ENCODE measurements at places on chromosomes 5 and 9. TPM values are rescaled to one million over a fixed set of nuclear protein-coding genes. Genes with fewer than 3 reads are reported as not detected.

DNA sequence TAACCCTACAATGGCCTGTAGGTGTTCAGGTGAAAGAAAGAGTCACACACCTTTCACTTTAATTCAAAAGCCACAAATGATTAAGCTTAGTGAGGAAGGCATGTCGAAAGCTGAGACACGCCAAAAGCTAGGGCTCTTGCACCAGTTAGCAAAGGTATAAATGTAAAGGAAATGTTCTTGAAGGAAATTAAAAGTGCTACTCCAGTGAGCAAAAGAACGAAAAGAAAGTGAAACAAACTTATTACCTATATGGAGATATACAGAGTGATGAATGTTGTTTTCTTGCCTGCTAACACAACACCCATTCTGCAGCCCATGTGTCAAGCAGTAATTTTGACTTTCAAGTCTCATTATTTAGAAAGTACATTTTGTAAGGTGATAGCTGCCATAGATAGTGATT is 254.2 kb upstream of the SLC24A2 start:
- H3K4me3 ChIP-seq = no peak overlapping the region
- no peaks in the 10 kb centered on the region for H3K36me3 ChIP-seq
- H3K4me1 ChIP-seq = no peaks in the 10 kb centered on the region

ENTPD2 gene
- total RNA-seq = 0.55 TPM

CAVIN4 gene
- total RNA-seq = 6.0 TPM

DNA sequence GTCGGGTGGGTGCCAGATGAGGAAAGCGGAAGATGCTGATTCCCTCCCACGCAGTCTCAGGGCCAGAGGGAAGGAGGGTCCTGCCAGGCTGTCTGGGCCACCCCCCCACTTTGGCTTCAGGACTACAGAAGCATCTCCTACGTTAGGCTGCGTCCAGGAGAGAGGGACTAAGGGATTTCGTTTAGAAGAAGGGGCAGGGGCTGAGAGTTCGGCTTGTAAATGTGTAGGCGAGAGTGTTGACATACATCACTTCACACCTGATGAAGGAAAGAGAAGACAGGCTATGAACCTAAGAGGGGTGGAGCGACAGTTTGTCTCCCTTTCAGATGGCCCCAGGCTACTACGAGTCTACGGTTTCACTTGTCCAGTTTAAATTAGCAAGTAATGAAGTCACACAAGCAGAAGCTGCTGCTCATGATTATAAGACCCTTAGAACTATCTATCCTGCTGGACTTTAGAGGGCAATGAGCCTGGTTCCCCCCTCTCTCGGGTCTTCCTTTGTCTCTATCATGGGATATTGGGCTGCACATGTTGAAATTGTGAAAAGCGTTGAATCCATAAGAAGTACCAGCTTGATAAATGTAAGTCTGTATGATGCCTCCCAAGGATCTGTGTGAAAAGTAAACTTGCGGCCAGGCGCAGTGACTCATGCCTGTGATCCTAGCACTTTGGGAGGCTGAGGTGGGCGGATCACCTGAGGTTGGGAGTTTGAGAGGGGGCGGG is 193.0 kb downstream of the AOPEP start:
- peak overlapping the region; percentile 28 for H3K27ac ChIP-seq
- H3K36me3 ChIP-seq = no peaks in the 10 kb centered on the region
- H3K4me1 ChIP-seq = peaks cover 51% of the 10 kb centered on the region
- H3K27me3 ChIP-seq = no peaks in the 10 kb centered on the region
- no peak overlapping the region for H3K4me3 ChIP-seq

DNA sequence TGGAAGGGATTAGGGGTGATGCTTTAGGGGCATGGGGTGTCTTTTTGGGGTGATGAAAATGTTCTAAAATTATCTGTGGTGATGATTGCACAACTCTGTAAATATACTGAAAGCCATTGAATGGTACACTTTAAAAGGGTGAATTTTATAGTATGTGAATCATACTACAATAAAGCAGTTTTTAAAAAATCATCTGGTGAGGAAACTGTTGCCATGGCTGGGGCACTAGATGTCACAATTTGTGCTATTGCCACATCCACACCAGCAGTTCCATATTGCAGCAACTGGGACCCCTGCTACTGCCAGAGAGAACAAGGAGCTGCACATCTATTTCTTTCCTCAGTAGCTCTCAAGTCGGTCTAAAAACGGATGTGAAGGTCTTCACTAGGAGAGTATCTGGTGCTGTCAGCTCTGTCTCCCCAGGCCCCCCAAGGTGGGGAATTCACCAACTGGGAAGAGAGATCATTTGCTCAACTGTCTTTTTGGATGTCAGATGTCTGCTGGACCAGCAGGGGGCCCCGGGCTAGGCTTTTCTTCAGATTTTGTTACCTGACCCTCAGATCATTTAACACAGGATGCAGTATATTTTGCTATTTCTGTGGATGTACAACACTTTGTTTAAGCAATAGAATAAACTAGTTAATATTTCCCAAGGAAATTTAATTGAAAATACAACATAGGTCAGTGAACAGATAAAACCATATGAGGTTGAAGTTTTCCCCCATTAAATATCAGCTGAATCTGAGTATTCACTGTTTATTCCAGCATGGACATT is 13.2 kb downstream of the CMYA5 start:
- no peak overlapping the region for H3K4me3 ChIP-seq
- H3K4me1 ChIP-seq = no peaks in the 10 kb centered on the region
- H3K36me3 ChIP-seq = no peaks in the 10 kb centered on the region
- no peaks in the 10 kb centered on the region for H3K27me3 ChIP-seq
- no peak for DNase-seq

GRCh38 chr5:65840071-65840470 is 86.3 kb upstream of the ERBIN start:
- no peak for DNase-seq
- H3K36me3 ChIP-seq = no peaks in the 10 kb centered on the region
- H3K4me1 ChIP-seq = peaks cover 6% of the 10 kb centered on the region
- no peak overlapping the region for H3K4me3 ChIP-seq
- H3K27ac ChIP-seq = no peak overlapping the region

- no peak for DNase-seq
- H3K27me3 ChIP-seq = no peaks in the 10 kb centered on the region
- H3K4me1 ChIP-seq = no peaks in the 10 kb centered on the region
- no peak overlapping the region for H3K4me3 ChIP-seq
- H3K36me3 ChIP-seq = peaks cover 51% of the 10 kb centered on the region
These were observed 15.3 kb downstream of the ZNF510 start for GRCh38 chr9:96762568-96762967.

MEGF10 gene
- 19.5 TPM for total RNA-seq

DNA sequence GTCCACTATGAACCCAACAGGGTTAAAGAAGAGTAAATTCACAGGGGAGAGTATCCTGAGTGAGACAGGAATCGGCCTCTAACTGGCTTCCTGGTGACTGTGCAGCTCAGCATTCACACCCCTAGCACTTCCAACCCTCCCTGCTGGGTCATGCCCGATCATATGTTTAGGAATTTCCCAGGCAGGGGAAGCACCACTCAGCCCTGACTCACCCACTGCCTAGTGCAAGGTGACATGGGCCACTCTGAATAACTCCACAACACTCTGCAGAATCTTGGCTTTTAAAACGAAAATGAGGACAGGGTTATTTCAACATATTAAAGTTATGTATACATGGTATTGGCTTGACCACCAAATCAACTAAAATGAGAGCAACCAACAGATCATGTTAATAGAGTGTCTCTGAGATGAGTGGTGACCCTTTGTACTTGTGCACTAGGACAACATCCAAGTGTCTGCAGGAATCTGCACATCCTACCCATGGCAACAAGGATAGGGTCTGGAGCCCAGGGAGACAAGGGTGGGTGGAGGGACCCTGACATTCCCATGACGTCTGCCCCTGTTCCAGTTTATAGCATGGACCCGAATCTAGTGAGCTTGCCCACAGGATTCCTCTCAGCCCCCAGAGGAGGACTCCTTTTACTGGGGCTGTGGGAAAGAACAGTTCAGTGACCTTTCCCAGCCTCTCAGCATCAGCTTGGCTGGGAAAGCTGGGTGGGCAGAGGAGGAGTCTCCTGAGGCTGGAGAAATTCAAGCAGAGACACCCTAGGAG is 485.8 kb downstream of the SEMA5A start:
- peaks cover 32% of the 10 kb centered on the region for H3K4me1 ChIP-seq
- no peak overlapping the region for H3K4me3 ChIP-seq
- DNase-seq = peak; percentile 95

GRCh38 chr9:110427497-110428104 is 89.9 kb upstream of the TXNDC8 start:
- no peak overlapping the region for H3K4me3 ChIP-seq
- H3K27ac ChIP-seq = no peak overlapping the region
- no peaks in the 10 kb centered on the region for H3K36me3 ChIP-seq

GPR151 gene
- not detected for total RNA-seq

DNA sequence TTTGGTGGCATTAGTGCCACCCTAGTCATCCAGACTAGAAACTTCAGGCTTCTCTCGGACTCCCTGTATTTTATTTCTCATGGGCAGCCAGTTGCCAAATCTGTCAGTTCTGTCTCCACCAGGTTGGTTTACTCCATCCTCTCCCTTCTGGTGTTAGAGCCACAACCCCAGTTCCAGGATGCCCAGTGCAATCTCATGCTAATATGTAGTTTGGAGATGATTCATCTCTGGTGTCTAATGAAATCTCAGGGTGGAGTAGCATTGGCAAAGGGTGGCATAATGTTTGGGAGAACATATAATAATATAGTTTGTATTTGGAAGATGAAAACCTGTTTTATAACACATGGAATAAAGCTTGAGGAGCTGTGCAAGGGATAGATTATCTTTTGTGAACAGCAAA is 30.2 kb downstream of the SLC46A2 start:
- no peak for DNase-seq
- no peaks in the 10 kb centered on the region for H3K36me3 ChIP-seq
- no peak overlapping the region for H3K27ac ChIP-seq
- H3K4me1 ChIP-seq = no peaks in the 10 kb centered on the region
- H3K27me3 ChIP-seq = no peaks in the 10 kb centered on the region
- H3K4me3 ChIP-seq = no peak overlapping the region

BTNL9 gene
- not detected for total RNA-seq

DNA sequence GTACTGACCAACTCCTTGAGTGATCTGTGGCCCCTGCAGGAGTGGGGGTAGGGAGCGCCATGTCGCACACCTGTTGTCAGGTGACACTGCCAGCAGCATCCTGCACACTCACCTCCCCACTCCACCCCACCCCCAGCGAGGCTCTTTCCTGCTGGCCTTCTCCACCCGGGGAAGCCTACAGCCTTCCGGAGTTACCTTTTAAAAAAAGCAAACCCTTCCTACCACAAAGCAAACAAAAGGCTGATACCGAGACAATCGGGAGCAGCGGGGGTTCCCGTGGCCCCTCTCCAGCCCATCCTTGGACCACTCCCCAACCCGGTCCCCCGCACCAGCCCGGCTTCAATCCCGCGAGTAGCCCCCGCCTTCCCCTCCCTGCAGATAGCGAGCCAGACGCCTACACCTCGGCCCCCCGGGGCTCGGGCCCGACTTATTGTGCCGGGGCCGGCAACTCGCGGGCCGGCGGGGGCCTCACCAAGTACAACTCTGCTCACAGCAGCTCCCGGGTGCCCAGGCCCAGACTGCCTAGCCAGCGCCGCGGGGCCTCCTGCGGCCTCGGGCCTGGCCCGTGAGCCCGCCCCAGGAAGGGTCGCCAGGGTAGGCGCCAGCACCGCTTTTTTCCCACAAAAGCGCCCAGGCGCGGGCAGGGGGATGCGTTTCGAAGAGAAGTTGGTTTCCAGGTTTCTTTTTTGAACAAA is 724 bp downstream of the MACROH2A1 start:
- H3K27me3 ChIP-seq = no peaks in the 10 kb centered on the region
- peak overlapping the region; percentile 87 for H3K27ac ChIP-seq
- H3K36me3 ChIP-seq = no peaks in the 10 kb centered on the region
- peak overlapping the region; percentile 79 for H3K4me3 ChIP-seq

DNA sequence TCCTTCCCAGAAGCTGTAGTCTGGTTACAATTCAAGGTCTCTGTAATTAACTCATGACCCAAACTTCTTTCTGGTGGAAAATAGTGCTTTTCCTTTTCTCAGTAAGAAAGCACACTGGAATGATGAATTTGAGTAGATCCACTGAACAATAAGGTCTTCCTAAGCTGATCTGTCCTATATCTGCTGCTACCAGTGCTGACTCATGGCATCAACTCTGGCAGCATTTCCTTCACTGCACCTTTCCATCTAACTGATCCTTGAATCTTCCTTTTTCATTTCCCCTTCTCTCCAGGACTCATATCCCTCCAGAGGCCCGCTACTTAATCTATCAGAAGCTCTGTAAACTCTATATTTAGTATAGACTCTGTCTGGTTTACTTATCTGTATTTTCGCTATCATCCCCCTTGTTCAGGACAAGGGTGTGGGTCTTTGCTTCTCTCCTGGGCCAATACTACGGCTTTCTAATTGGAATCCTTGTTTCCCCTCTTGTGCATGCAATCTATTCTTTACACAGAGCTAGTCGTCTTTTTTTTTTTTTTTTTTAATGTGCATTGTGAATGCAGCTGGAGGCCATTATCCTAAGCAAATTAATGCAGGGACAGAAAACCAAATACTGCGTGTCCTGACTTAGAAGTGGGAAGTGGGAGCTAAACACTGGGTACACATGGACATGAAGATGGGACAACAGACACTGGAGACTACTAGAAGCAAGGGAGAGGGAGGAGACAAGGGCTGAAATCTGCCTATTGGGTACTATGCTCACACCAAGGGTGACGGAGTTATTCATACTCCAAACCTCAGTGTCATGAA is 192.2 kb upstream of the RPS23 start:
- no peak overlapping the region for H3K4me3 ChIP-seq
- DNase-seq = peak; percentile 7
- H3K36me3 ChIP-seq = no peaks in the 10 kb centered on the region
- H3K27ac ChIP-seq = no peak overlapping the region
- no peaks in the 10 kb centered on the region for H3K4me1 ChIP-seq
- H3K27me3 ChIP-seq = no peaks in the 10 kb centered on the region

GRCh38 chr9:113628621-113629020 is 165.1 kb downstream of the RGS3 start:
- H3K4me1 ChIP-seq = peaks cover 33% of the 10 kb centered on the region
- no peaks in the 10 kb centered on the region for H3K27me3 ChIP-seq
- no peaks in the 10 kb centered on the region for H3K36me3 ChIP-seq
- DNase-seq = no peak
- H3K4me3 ChIP-seq = no peak overlapping the region
- H3K27ac ChIP-seq = no peak overlapping the region

PDE6A gene
- total RNA-seq = 0.17 TPM

CAMK2A gene
- 1.6 TPM for total RNA-seq

DNA sequence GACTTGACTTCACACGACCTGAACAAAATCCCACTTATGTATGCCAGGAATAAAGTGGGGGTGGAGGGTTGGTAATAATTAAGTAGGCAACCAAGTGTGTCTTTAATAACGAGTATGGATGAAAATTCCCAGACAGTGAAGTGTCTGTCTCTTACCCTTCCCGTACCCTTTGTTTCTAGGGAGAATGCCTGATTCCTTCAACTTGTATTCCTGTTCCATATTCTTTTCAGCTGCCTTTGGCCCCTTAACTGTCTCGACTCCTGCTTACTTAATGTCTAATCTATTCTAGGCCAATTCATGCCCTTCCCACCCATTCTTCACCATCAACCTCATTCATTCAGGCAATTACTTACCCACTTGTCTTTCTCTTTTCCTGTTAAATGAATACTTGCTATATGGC is 380.5 kb downstream of the RAB3C start:
- peak; percentile 29 for DNase-seq
- no peaks in the 10 kb centered on the region for H3K4me1 ChIP-seq
- H3K36me3 ChIP-seq = no peaks in the 10 kb centered on the region
- no peaks in the 10 kb centered on the region for H3K27me3 ChIP-seq
- H3K4me3 ChIP-seq = no peak overlapping the region
